GM20000 (cell line): ENCODE measurements at places on chromosomes 1 and 21.

GRCh38 chr1:25548601-25549000, 5.2 kb downstream of the LDLRAP1 start:
- DNase-seq: no peak

GRCh38 chr1:65948609-65949229, 156.0 kb downstream of the PDE4B start:
- DNase-seq: no peak

- DNase-seq: no peak
Observed at GRCh38 chr1:114755006-114755931, 2.5 kb downstream of the CSDE1 start.

- DNase-seq: peak; percentile 18
Observed at GRCh38 chr1:37177230-37177864, 143.0 kb upstream of the GRIK3 start.

DNA sequence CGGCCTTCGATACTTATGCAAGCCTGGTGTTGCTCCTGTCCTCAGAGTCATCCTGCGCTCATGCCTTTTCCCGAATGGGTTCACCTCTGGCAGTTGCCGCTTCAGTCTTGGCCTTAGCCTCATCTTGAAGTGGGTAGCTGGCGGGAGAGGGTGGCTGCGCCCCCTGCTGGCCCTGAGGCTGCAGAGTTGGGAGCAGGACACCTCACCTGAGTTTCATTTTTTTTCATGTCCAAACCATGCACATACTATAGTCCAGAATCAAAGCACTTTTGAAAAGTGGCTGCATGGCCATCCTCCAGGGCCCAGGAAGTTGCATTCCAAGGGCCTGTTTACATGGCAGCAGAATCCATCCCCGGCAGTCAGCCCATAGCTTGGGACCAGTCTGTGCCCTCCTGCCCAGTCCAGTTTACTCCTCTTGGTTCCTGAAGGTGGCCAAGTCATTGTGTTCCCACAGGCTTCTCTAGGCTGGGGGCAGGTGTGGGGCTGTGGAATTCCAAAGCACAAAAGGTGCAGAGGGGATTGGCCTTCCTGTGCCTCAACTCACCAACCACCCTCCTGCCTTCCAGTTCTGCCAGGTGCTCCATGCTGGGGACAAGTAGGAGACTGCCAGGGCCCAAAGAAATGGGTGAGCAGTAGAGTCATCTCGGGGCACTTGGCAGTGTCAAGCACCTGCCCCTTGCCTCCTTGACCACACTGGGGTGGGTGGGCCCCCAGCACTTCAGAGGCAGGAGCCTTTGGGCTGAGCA, 44.0 kb downstream of the YARS1 start:
- DNase-seq: peak; percentile 89

DNA sequence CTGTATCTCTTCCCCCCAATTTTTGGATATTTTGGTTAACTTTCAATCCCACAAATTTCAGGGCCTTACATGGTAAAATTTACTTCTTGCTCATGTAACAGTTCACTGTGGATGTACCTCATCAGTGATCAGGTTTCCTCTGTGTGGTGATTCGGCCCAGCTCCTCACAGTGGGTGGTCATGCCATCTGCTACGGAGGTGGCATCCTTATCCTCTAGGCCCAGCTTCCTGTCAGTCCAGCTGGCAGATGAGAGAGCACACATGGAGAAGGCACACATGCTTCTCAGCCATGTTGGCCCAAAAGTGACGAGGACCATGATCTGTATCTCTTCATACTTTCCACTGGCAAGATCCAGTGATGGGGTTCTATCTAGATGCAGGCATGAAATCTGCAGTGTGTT, 27.2 kb downstream of the PCBP3 start:
- no peak for DNase-seq

GRCh38 chr1:169586395-169587255, at the start of gene F5:
Gene F5 (minus strand): TSS chr1:169586481. CDS start chr1:169586386, 95 bp downstream.
- DNase-seq: peak; percentile 63

DNA sequence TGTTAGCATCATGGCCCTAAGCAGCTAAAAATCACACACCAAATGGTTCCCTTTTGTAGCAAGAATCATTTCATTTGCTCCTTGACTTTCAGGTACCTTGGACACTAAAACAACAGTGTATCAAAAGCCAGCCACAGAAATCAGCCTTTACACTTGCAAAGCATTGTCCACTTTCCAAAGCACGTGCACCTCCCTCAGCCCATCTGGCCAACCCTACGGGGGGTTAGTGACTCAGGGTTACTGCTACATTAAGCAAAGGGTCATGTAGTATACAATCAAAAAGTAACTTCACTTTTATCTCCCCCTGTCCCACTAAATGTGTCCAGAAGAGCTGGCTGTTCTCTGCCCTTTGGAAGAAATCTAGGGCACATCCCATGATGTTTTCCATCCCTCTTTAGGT, 149.7 kb downstream of the HIVEP3 start:
- DNase-seq: no peak

- no peak for DNase-seq
Observed at GRCh38 chr1:226813671-226814591, 56.5 kb upstream of the PSEN2 start.

DNA sequence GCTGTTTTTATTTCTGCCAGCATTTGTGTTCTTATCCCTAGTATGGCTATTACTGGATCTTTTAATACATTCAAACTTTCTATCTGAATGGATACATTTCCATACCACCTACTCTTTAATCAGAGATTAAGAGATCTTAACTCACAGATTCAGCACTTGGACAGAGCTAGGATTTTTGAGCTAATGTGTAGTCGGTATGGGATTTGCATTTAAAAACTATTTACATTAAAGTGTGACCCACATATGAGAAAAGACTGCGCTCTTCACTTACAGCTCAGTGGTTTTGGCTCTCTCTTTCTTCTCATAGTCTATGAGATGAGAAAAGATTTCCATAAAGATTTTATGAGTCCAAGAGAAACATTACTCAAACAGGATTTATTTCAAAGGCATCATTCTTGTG, 16.4 kb downstream of the HMGB4 start:
- DNase-seq: no peak

GRCh38 chr1:25564777-25565574, 21.6 kb downstream of the LDLRAP1 start:
- no peak for DNase-seq

DNA sequence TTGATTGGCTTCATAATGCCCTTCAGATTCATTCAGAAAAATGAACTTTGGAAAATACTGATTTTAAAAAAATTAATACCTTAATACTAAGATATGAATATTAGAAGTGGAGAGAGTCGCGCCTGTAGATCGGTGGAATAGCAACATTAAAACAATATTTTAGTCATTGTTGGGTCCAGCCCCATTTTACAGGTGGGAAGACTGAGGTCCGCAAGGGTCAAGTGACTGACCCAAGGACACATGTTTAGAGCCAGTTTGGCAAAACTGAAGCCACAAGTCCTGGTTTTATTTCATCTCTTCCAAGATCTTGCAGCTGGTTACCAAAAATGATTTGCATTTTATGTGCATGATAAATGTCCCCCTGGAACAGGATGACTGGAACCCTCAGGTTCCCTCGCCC, 113.6 kb upstream of the TMEM51 start:
- no peak for DNase-seq

DNA sequence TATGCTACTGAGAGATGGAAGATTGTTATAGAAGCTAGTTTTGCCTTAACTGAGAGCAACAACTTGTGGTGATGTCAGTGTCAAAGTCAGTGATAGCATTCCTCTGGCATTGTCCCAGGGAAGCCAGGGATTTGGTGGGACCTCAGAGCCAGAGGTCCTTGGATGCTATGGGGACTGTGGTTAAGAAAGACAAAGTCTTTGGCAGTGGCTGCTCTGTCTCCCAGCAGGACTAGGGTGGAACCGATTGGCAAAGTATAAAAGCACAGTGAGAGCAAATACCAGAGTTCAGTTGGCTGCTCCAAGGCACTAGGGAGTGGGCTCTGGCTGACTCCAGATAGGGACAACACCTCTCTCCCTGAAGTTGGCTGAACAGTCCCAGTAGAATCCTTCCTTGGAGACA, 104.8 kb downstream of the GDAP2 start:
- DNase-seq: no peak

GRCh38 chr21:14833666-14834351, 231.0 kb downstream of the NRIP1 start:
- no peak for DNase-seq

DNA sequence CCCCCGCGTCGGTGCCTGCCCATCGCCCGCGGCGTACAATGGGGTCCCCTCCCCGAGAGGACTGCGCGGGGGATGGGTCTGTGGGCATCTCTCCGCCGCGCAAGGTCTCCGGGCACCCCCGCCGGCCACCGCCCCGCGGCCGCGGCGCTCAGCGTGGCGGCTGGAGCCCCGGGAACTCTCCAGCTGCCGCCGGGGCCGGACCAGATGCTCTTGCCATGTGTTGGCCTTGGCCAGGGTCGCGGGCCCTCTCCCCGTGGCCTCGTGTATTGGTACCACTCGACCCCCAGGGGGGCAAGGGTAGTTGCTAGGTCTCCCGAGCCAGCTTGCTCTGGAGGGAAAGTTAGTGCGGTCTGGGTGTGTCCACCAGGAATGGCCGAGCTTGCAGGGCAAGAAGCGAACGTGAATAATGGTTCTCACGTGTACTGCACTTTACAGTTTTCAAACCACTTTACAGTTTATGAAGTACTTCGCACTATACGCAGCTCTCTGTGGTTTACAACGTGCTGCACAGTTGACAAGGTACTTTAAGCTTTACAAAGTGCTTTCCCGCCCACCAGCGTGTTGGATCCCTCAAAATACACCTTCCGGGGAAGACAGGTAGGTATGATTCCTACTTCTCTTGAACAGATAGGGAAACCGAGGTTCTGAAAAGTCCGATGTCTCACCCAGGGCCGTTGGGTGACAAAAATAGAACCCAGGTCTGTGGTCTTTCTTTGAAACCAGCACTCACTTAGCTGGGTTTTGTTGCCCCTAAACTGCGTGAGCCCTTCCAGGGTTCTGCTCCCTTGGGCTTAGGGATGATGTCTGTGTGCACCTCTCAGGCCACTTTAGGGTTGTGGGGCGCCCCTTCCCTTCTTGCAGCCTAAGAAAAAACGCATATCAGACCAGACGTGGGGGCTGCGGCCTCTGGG, 1.2 kb downstream of the EPHB2 start:
- peak; percentile 45 for DNase-seq

DNA sequence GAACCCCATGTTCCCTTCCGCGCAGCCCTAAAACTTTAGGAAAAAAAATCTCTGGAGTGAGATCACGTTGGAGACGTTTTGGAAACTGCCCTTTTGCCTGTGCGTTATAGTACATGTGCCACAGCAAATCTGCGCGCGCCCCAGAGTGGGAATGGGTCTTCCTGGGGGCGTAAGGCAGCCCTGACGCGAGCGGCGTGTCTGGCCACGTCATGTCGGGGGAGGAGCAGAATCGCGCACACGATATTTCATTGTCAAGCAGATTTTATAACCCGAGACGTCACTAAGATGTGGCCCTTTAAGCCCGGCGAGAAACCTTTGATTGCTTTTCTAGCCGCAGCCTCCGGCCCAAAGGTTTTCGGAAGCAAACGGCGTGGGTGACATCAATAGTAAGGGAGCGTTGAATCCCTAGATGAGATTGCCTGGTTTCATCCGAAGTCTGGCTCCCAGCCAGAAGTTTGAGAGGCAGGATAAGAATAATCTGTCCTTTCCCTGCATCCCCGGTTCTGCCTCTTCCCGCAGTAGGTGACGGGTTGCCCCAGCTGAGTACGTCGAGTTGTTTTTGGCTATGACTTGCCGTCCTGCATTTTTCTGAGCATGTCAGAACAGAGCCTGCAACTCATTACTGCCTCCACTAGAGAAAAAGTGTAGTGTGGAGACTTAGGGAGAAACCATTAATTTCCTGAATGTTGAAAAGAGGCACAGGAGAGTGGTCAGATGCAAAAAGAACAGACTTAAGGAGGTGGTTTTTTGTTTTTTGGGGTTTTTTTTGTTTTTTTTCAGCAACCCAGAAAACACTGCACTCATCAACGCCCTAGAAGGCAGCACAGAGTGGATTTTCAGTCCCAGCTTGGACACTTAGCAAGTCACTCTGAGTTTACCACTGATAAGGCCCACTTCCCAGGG, 817 bp upstream of the PMVK start:
- peak; percentile 86 for DNase-seq

GRCh38 chr1:115241309-115241708, 96.7 kb downstream of the NGF start:
- no peak for DNase-seq

DNA sequence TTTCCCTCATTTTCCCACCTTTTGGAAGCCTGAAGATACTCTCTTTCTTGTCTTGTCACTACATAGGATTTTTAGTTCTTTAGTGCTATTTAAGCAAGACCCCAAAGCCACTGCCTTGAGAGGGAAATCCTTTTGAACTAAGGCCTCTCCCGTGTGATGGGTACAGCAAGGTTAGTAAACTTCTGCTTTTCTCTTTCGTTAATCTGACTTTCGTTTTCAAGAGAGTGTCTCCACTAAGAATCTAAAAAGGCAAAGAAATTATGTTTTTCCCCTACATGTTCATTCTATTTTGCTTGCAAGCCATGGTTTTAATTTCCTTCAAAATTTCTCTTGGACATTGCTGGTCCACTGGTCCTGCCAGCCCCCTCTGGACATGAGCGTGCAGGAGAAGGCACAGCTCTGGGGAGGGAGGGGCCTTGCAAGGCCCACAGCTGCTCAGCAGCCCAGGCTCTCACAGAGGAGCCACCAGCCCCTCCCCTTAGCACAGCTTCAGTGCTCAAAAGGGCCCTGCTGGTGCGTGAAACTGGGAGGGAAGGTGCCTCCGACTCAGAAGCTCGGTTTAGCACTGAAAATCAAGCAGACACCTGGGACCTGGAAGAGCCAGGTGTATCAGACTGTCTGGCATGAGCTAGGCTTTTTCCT, 210.9 kb upstream of the GALNT2 start:
- DNase-seq: peak; percentile 80

DNA sequence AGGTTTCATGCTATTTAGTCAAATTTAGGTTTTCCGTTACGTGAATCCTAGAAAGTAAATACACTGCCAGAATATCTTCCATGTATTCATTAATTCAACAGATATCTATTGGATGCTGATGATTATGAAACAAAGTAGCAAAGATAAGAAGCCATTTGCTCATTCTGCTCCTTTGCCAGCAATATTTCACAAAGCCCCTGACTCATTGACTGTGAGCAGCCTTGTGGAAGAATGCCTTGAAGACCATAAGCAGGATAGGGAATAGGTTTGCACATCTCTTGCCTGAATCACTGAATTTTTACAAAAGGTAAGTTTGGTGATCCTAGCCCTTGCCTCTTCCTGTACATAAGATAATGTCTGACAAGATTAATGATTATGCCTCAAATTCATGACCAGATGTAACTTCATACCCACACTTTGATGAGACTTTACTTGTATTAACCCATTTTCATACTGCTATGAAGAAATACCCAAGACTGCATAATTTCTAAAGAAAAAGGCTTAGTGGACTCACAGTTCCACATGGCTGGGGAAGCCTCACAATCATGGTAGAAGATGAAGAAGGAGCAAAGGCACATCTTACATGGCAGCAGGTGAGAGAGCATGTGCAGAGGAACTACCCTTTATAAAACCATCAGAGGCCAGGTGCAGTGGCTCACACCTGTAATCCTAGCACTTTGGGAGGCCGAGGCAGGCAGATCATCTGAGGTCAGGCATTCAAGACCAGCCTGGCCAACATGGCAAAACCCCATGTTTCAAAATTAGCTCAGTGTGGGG, 1.6 kb upstream of the PIGK start:
- DNase-seq: no peak

DNA sequence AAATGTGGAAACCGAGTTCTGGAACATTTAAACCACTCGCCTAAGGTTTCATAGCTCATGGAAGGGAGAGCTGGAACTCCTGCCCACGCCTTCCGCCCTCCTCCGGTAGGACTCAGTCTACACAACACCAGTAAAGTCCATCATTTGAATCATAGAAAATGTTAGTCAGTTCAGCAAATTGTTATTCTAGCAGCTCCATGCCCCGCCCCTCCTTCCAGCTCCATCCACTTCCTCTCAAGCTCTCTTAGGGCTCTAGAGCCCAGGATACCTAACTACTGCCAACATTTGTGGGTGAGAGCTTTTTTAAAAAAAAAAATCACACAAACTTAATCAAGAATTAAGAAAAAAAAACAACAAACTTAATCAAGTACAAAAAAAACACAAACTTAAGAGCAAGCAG, 121.8 kb downstream of the TBX15 start:
- DNase-seq: no peak
